ENCODE measurements at places on chromosomes 3 and 15.

DNA sequence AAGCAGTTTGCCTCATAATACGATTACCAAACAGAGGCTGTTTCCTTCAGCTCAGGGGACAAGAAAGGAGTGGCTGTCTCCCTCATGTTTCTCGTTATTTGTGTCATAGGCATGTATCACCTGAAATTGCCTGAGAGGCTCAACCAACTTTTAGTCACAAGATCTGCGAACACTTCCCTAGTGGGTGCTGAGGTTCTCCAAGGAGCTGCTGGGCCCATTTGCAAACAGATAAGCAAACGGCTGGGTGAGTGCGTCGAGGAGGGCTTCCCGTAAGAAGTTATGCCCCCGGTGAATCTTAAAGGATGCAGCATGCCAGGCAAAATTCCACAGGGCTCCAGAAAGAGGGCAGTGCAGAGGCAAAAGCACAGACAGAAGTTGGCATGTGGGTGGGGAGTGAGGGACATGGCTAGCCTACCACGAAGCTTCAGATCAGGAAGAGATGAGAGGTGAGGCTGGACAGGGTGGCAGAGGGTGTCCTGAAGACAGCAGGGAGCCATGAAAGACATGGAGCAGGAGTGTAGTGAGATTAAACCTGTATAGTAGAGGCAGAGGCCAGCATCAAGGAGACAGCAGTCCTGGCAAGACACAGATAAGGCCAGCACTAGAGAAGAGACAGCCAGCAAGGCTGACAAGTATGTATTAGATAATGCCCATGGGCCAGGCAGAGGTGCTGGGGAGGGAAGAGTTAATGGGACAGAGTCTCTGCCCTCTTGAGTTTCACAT, 4.0 kb upstream of the GP9 start:
- DNase-seq: no peak

DNA sequence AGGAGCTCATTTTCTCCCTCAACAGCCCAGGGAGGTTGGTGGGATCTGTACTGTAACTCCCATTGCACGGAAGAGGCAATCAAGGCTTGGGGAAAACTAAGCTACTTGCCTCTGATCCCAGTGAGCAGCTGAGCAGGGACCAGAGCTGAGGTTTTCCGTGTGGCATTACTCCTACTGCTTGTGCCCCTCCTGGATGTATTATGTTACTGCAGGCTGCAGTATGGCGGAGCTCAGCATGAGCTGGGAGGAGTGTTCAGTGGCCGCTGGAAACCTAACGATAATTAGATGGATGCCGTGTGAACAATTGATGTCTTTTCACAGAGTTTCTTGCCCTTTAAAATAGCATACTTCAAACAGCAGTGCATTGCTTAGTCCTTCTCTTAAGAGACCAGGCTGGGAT, 2.0 kb upstream of the TPRG1 start:
- DNase-seq: no peak

GRCh38 chr3:38017445-38018295, 11.8 kb downstream of the PLCD1 start:
- DNase-seq: no peak

GRCh38 chr3:192826214-192827006, 91.2 kb downstream of the MB21D2 start:
- no peak for DNase-seq

DNA sequence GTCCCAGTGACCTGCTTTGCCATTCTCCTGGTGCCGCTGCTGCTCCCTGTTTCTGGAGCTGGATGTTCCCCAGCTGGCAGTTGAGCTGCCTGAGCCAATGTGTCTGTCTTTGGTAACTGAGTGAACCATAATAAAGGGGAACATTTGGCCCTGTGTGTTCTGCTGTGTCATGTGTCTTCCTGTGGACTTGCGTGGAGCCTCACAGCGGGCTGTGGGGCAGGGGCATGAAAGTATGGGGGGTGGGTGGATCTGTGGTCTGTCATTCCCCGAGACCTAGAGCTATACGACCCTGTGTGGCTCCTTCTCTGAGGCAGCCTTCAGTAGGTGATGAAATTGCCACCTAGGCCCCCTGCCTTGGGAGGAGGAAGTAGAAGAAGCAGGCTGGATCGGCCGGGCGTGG, 2.0 kb upstream of the PPCDC start:
- no peak for DNase-seq

GRCh38 chr3:28149960-28150359, 91.5 kb upstream of the CMC1 start:
- no peak for DNase-seq

- DNase-seq: no peak
These were observed 169.0 kb downstream of the GHSR start for GRCh38 chr3:172279191-172279640.

- no peak for DNase-seq
These were observed 21.8 kb downstream of the P2RY12 start for GRCh38 chr3:151362751-151363174.

- no peak for DNase-seq
These were observed 913 bp upstream of the SCN5A start for GRCh38 chr3:38650248-38650951.

- no peak for DNase-seq
These were observed 134.8 kb upstream of the MB21D2 start for GRCh38 chr3:193052354-193053045.

DNA sequence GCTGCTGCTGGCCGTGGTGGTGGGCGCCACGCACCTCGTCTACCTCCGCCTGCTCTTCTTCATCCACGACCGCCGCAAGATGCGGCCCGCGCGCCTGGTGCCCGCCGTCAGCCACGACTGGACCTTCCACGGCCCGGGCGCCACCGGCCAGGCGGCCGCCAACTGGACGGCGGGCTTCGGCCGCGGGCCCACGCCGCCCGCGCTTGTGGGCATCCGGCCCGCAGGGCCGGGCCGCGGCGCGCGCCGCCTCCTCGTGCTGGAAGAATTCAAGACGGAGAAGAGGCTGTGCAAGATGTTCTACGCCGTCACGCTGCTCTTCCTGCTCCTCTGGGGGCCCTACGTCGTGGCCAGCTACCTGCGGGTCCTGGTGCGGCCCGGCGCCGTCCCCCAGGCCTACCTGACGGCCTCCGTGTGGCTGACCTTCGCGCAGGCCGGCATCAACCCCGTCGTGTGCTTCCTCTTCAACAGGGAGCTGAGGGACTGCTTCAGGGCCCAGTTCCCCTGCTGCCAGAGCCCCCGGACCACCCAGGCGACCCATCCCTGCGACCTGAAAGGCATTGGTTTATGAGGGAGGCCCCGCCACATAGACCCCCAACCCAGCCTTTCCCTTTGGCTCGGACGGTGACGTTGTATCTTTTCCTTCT, 1.1 kb downstream of the GPR27 start:
- DNase-seq: no peak

DNA sequence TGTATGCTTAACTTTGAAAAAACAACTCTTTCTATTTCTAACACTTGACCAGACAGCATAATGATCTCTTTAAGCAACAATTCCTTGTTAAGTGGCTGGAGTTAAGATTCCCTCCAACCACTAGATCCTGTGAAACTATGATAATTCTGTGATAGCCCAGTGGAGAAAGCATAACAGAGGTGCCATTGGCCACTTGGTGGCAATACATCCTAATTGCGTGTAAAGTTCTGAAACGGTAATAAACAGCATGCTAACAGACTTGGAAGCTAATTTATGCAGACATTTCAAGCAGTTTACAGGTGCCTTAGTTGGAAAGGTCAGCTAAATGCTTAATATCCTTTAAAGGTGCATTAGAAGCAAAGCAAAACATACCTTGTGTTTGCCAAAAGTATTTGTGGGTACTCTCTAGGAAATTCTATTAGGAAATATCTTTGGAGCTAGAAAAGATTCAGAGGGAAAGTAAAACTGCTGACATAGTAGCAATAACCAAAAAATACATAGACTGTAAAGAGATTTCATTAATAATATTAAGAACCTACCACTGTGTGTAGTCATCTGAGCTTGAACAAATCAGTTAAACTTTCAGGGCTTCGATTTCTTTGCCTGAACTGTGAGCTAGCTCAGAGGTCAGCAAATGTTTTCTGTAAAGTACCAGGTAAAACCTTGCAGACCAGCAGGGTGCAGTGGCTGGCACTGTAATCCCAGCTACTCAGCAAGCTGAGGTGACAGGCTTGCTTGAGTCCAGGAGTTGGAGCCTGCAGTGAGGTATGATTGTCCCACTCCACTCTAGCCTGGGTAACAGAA, 19.0 kb upstream of the CSTA start:
- DNase-seq: no peak

DNA sequence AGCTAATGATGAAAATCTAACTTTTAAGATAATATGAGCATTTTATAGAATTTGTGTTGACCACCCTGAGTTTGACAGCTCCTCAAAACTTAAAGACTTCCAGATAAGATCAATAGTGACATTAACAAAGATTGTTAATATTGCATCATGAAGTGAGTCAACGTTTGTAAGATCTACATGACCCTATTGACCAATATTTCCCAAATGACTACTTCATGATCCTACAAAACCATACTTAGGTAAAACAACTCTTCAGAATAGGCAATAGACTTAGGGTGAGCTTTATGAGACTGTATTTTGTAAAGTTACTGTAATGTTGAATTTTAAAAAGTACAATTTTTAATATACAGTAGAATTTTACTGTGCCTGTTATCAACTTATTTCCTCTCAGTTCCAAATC, 422.7 kb upstream of the ALCAM start:
- no peak for DNase-seq

- DNase-seq: no peak
These were observed 229.6 kb upstream of the WNT5A start for GRCh38 chr3:55716611-55717225.

DNA sequence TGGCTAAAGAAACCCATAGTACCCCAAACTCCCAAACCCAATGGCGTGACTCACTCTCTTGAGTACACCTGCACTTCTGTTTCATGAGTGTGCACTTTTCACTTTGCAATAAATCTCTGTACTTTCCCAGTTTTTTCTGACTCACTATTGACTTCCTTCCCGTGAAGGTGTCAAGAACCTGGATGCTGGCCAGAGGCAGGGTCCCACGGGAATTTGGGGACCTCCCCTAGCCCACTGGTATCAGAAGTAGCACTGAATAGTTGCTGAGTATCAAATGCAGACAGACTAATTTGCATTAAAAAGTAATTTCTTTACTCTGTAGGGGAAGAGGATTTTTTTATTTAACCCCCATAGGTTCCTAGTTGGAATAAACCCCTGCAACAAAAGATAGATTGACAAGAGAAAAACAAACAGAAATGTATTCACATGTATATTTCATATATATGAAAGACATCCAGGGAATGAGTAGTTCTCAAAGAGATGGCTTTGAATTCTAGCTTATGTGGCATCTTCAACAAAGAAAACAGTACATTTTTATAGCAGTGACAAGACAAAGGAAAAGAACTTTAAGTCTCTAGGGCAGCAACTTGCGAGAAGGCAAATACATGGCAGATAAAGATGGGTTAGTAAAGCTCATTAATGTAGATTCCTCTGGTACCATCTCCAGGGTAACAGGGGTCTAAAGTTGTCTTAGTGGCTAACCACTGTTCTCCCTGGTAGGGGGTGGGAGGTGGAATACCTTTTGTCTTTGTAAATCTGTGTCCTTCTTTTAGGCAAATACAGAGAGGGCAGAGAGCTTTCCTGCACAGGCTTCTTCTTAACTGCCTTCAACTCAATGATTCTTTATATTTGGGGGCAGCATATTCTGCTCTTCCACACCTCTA, 385.5 kb upstream of the PDZRN3 start:
- no peak for DNase-seq

GRCh38 chr3:196016485-196016884, 65.4 kb downstream of the TFRC start:
- DNase-seq: peak; percentile 22

- DNase-seq: no peak
These were observed 55.5 kb upstream of the SLCO2A1 start for GRCh38 chr3:134085034-134085775.

GRCh38 chr15:38130740-38131498, 121.7 kb upstream of the SPRED1 start:
- peak; percentile 99 for DNase-seq

DNA sequence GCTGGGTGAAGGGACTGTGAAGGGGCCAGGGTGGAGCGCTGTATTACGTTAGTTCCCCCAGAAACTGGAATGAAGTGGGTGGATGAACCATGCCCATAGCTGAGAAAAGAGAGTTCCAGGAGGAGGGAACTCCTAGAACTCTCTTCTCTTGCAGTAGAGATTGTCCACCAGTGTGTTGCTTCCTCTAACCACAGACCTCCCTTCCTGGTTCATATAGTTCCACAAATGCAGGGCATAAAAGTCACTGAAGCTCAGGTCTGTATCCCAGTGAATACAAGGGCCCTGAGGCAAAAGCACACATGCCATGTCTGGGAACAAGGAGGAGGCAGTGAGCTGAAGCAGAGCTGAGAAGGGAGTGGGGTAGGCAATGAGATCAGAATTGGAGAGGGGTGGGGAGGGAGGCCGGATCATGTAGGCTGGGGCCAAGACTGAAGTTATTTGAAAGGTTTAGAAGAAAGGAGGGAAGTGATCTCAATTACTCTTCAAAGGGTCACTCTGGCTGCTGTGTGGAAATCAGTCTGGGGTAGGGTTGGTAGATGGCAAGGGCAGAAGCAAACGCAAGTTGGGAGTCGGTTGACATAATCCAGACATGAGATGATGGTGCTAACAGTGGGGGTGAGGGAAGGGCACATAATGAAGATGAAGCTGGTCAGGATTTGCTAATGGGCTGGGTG, 6.5 kb downstream of the A4GNT start:
- DNase-seq: no peak

GRCh38 chr3:7798276-7798675, 703.3 kb upstream of the LMCD1 start:
- no peak for DNase-seq

DNA sequence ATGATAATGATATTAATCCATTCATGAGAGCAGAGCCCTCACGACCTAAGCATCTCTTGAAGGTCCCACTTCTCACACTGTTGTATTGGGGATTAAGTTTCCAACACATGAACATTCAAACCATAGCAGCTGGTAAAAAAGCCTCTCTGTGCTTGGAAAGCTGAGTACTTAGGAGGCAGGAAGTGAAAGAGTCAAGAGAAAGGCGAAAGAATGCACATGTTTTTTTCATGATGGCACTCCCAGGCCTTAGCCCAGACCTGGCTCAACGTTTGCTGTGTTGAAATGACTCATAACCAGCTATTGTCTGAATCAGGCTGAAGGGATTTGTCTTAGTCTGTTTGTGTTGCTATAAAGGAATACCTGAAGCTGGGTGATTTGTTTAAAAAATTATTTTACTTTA, 84.4 kb upstream of the RGMA start:
- DNase-seq: peak; percentile 42

GRCh38 chr3:52874864-52875587, 22.3 kb downstream of the STIMATE start:
- no peak for DNase-seq

DNA sequence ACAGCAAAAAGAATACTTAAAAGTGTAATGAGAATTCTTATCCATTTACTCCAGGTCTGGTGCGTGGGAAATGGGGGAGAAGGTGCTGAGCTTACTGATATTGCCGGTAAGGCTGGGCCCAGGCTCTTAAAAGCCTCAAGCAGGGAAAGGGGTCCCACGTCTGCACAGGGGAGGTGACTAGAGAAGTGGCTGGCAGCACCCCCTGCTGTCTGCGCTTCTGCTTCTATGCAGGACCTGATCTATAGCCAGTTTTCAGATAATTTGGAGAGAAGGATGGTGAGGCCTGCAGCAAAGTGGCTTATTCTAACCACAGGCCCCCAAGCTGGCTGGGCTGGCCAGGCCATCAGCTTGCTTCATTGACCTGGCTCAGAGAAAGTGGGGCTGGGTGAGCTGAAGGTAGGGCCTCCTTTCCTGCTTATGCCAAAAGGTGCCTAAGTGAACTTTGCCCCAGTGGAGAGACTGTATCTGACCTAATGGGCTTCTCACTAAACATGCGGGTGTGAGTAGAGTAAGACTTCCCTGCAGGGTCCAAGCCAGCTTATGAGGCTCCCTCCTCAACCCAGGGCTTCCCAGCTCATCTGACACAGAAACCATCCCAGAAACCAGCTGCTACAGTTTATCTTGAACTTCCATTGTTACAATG, 30.9 kb upstream of the ATP1B3 start:
- DNase-seq: no peak
